Stimulated activated CD4-positive, alpha-beta T cell treated with anti-CD3 and anti-CD28 coated beads, TNF-alpha, amount 100 ng/mL, for 48 hours (primary cell): ENCODE measurements at places on chromosomes 5 and 9.

- DNase-seq: no peak
Measured at GRCh38 chr5:147160902-147161700, 73.7 kb upstream of the STK32A start.

DNA sequence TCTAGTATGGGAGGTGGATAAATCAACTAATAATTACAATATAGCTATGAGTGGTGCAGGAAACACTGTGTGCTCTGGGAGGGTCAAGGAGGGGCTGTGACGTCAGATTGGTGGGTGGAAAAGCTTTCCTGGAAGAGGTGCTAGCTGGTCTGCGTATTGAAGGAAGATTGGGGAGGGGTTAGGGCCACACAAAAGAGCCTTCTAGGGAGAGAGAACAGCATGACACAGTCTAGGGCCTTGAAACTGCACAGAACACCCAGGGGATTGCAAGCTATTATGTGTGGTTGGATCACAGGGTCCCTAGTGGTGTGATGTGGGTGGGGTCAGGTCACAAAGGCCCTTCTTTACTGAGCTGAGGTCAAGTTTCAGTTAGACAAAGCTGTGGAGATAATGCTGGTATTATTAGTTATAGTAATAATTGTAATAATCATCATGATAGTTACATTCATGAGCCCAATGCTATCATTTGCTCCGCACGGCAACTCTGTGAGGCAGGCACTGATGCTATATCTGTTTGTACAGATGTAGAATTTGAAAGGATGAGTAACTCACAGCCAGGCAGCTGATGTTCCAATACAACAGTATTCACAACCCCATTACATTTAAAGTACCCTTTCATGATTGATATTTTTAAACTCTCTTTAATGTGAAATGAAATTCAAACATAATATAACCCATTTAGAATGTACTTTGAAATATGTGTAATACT, 197.4 kb upstream of the IL12B start:
- no peak for DNase-seq

DNA sequence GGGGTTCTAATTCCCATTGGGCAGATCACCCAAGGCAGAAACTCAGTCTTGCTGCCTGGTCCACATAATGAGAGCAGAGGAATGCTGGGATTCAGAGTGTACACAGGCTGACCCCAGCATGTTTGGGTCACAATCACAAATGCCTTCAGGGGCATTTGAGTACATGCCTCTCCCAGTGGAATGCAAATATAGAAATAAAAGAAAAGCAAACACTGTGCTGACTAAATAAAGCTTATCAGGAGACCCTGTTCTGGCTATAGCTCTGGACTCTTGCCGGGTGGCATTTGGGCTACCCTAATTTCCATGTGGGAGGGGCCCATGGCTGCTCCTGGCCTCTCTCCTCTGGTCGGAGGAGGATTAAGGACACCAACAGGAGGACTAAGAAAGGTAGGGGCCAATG, 121.4 kb downstream of the DOCK8 start:
- no peak for DNase-seq

DNA sequence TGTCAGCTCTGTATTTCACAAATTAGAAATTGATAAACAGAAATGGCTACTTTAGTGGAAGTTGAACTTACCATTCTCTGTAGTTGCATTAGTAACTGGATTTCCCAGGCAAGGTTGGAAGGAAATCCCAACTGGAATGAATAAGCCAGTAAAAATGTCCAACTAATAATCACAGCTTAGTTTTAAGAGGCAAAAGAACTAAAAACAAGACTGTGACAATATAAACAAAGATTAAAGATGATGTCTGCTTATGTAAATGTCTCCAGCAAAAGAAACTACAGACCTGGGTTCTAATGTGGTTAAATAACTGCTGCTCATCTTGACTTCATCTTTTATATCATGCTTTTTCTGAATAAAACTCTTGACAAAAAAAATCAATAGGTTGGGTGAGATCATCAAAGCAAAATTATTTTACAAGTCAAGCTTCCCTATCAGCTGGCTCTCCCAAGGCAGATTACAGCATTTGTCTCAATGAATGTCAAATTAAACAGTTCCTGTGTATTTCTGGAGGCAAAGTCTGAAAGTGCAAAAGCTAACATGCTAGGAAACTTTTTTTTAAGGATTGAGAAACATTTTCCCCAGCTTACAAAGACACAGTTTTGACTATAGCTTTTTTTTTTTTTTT, 62.3 kb upstream of the HMHB1 start:
- DNase-seq: no peak

DNA sequence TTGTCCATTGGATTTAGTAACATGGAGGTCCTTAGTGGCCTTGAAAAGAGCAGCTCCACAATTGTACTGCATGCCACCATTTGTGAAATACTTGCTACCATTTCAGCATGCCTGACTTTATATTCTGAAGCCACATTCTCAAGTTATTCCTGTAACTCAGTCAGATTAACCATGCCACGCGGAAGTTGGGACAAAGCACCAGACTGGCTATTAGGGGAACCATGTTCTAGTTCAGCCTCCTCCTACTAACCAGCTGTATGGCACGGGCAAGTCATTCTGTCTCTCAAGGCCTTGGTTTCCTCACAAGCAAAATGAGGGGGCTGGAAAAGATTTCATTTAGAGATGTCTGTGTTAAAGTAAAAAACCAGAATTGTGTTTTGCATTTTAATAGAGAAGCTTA, 418.0 kb downstream of the PLK2 start:
- no peak for DNase-seq

DNA sequence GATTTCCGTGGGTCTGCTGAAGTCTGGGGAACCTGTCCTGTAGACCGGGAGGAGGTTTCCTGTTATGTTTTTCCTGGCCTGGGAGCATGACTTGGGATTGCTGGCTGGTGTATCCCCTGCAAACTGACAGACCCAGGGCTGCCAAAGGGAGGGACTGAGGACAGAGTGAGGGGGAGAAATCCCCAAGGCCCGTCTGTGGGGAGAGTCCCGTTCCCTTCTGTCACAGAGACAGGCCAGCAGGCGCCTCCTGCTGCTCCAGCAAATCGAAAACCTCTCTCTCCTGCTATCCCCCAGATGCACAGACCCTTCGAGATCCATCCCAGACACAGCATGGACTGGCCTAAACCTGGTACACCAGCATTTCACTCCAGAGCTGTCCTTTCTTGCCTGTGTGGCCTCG, 56.2 kb upstream of the ALDH1B1 start:
- DNase-seq: no peak

DNA sequence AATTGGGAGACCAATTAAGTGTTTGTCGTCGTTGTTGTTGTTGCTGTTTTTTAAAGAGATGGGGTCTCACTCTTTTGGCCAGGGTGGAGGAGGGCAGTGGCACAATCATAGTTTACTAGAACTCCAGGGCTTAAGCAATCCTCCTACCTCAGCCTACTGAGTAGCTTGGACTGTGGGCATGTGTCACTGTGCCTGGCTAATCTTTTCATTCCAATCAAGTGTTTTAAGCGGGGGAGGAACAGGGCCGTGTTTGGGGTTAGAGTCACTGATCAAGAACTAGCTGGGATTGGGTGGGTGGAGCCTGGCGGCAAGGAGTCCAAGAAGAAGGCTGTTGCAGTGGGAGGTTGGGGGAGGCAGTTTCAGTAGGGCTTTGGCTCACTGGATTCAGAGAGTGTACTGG, 13.8 kb downstream of the SNX30 start:
- DNase-seq: no peak

- peak; percentile 44 for DNase-seq
Measured at GRCh38 chr5:168683247-168683926, 104.2 kb upstream of the PANK3 start.

- DNase-seq: no peak
Measured at GRCh38 chr5:152084476-152084875, 159.8 kb upstream of the GLRA1 start.

DNA sequence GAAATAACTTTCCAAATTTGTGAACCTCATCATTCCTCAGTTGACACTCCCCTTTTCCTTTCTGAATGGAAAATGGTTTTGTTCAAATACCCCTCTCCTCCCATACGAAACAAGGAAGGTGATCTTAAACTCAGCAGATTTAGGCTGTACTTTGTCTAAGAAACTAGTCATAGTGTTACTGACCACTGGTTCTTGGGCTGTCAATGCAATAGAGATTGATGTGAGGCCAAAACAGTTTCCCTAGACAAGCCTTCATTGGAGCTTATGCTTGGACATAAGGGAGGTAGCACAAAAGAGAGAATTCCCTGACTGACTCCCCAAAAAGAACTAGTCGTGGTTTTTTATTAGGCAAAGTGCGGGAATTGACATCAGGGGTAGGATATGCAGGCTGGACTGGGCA, 5.3 kb upstream of the LNPEP start:
- no peak for DNase-seq

DNA sequence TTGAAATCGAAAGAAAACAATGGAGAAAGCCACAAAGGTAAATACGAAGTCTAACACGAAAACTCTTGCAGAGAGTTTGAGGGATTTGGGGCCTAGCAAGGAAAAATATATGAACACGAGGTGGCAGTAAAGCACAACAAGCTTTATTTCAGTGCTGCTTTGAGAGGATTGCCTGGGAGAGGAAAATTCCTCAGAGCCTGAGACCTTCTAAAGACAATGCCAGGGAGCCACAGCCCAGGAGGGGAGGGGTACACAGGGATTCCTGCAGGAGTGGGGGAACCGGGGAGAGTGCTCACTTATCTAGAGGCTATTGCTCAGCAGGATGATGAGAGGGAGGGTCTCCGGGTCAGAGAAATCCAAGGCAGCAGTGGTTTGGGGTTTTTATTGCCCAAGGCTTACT, 134.9 kb upstream of the ADCY2 start:
- DNase-seq: no peak

GRCh38 chr5:170737591-170737990, 45.9 kb upstream of the GABRP start:
- DNase-seq: no peak

DNA sequence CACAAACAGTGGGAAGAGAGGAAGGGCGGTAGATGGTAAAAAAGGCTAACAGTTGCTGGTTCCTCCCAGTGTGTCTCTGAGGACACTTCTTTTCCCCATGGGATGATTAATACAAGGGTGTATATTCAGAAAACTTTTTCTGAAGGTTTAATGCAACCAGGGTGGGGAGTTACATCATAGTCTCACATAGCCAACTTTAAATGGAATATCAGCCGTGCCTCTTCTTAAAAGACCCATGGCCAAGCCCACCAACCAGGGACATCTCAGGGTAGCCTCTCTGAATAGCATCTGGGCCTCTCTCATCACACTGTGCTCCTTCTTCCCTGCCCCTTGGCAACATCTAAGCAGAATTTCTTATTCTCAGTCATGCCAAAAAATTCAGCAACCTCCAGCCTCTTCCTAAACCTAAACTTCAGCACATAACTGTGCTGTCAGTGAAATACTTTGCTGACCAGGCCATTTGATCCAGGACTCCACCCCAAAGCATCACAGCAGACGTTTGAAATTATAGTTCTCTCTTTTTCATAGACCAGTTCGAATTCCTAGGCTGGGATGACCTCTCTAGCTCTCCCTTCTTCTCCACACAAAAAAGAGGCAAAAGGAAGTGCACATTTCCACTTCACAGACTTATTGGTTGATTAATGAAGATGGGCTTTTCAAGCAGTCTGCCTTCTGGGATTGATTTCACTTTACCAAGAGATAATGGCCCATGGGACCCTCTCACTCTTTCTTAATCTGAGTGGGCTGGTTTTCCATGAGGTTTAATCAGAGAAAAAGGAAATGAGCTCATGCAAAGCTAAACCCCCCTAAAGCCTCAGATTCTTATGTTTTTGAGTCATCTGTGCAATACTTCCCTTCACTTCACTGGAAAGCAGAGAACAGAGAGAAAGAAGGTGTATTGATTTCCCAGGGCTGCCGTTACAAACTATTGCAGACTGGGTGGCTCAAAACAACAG, 85.1 kb upstream of the RAI14 start:
- DNase-seq: no peak

DNA sequence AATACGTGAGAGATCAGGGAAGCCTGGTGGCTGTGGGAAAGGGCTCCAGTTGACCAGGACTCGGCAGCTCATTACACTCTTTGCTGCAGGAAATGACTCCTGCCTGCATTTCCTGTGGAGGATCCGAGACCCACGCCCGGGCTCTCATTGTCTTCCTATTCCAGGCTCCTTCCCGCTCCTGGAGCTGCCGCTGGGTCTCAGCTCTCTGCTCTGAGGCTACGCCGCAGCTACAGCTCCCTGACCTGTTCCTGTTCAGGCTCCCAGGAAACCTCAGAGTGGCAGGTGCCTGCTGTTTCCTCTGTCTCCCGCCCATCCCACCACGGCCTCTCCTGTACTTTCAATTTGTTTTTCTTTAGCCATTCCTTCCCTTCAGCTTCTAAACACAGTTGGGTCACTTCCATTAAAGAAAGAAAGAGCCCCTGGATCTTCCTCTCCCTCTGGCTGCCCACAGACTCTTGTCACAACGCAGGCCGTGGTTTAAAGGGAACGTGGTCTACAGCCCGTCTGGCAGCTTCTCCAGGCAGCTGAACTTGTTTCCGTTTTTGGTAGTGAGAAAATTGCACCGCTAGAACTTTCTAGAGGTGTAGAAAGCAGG, 71.5 kb downstream of the IL6ST start:
- no peak for DNase-seq

GRCh38 chr5:5066276-5067186, 73.6 kb upstream of the ADAMTS16 start:
- no peak for DNase-seq

GRCh38 chr9:30280229-30280900, 2104.1 kb upstream of the ACO1 start:
- DNase-seq: no peak

DNA sequence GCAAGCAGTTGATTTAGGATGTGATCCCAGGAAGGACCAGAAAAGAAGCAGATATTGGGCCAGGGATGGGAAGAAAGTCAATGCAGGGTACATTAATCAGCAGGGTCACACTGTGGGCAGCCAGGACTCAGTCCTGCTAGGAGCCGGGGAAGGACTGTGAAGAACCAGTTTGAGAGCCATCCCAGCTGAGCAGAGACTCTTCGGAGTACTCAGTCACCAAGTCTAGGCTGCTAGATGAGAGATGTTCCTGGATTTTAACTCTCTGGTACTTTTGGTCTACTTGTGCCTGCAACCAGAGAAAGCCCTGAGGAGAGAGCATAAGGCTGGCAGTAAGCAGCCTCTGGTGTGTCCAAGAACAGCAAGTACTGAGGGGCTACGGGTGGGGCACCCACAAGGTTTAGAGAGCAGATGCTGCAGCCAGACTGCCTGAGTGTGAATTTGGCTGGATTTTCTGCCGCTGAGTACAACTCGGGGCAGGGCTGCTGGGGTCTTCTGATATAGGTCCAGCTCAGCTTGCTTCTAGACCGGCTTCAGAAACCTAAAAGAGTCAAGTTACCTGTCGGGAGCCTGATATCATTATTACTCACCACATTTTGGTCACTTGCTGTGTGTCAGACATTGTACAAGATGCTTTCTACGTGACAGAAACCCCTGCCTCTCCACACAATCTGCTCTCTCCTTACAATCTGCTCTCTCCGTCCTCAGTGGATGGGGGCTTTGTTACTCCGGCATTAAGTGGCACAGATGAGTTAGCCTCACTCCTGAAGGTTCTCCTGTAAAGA, 250.2 kb upstream of the GAS1 start:
- no peak for DNase-seq
